ENCODE measurements at places on chromosomes 11 and 22.
A peak's percentile ranks its signal among the peaks of the same experiment; 100 is the strongest.

- DNase-seq = no peak
These were observed 947.7 kb upstream of the TENM4 start for GRCh38 chr11:80388536-80388935.

DNA sequence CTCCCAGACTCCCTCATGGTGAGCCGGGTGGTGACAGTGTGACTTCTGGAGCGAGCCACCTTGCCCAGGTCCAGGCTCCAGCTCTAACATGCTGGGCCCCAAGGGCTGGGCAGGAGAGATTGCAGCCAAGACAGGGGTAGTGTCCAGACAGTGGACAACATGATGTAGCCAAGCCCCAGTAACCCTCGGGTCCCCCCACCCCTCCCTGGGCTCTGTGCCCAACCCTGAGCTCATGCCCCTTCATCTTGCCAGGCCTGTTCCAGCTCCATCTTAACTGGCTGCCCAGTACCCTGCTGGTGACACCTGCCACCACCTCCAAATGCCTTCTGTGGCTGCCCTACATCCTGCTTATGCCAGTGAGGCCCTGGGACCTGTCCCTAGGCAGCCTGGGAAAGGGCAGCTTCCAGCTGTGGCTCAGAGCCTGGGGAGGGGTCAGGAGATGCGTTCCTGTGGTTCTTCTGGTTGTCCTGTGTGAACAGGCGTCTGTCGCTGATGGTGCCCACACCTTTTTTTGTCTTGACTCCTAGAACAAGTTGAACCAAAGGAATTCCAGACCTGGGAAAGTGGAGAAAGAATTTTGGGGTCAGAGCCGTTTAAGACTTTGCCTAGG is 12.5 kb upstream of the SYT12 start:
- DNase-seq = no peak

GRCh38 chr11:70247042-70247709 is 23.3 kb upstream of the PPFIA1 start:
- DNase-seq = no peak

DNA sequence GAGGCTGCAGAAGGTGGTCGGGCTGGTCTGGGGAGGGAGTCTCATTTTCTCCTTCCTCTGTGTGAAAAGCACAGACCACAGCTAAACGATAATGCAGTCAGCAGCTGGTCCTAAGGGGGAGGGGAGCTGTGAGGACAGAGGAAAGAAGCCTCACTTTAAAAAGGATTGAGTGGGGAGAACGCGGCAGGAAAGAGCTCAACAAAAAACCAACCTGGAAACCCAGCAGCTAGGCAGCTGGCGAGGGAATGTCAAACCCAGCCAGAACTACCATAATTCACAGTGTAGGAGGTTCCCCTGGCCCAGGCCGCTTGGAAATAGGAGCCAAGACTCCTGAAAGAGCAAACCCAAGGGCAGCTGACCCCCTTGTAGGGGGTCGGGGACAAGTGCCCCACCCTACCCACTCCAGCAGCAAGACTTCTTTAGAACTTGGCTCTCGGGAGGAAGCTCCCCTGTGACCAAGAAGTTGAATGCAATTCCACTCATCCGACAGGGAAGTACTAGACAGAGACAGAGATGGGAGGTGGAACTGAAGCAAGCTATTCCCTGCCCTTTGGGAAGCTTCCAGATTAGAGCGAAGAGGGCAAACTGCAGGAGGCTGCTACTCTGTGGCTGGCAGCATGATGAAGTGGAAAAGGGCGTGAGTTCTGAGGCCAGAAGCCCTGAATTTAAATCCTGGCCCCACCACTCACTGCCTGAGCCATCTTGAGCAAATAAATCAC is 16.5 kb upstream of the DGKZ start:
- no peak for DNase-seq

DNA sequence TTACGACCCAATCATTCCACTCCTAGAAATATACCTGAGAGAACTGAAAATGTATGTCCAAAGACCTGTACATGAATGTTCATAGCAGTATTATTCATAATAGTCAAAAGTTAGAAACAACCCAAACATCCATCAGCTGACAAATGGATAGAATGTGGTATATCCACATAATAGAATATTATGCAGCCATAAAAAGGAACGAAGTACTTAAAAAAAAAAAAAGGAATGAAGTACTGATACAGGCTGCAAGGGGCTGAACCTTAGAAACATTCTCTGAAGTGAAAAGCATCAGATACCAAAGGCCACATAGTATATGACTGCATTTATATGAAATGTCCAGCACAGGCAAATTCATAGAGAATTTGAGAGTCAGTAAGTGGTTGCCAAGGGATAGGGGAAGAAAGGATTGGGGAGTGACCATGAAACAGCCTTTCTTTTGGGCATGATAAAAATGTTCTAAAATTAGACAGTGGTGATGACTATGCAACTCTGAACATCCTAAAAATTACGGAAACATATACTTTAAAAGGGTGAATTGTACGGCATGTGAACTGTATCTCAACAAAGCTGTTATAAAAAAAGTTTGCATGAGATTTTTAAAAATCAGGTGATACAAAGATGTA is 1.8 kb downstream of the TPST2 start:
- DNase-seq = no peak

DNA sequence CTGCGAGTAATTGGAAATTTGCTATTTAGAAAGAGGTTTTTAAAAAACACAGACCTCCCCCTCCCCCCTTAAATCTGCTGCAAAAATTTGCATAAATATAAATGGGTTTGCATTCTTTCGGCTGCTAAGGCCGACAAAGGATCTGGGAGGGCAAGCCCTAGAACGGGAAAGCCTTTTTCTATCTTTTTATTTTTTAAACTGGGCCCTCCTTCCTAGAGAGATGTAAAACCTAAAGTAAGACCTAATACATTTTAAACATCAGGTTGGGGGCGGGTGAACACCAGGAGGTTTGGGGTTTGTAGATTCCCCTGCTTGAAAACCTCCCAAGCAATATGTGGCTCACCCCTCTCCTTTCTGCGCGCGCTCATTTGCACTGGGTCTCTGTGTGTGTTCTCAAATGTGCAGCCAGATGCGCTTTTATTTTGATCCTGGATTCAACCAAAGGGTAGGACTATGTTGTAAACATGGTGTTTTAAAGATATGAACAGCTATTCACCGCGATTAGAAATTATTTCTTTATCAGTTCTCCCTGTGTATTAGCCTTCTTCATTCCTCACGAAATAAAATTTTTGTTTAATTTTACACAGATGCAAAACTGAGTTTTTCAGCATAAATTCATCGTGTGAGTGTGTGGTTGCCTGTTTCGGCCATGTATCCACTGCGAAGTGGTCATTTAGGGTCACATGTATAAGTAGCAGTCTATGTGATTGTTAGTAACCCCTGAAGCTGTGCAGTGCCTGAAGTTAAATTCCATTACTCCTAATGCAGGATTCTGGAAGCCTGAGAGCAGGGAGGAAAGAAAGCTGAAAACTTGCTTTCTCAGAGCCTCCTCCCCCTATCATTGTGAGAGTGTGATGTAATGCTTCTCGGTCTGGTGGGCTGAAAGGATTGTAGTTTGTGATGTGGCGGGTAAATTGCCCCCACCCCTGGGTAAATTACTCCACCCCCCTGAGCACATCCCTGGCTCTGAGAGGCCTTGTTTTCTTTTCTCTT is 988 bp downstream of the TNRC6B start:
- DNase-seq = no peak

DNA sequence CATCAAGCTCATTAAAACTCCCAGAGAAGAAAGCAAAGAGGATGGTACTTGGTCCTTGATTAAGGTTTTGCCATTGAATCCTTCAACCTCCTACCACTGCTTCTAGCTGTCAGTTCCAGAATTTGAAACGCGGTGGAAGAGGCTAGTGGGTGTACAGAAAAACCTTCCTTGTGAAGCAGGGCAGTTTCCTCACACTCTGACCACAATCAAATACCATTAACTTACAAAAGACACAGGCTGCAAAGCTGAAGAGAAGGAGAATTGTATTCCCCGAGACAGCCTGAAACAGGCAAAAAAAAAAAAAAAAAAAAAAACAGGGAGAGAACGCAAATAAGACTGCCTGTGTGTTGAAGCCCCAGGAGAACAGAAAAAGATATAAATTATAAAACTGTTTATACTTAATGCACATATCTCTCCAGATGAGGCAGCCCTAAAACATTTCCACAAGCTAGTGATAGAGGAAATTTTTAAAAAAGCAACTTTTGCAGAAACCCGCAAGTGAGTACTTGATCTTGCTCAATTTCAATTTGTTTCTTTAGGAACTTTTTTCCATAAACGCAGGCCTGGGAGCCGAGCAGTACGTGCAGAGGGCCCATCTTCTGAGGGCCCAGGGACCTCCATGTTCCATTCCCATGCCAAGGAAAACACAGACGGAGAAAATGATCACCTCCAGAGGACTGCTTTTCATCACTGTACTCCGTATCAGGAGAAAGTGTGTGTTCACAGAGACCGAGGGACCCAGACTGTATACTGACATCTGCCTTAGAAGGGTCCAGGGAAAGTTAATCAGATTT is 218.7 kb upstream of the BLID start:
- DNase-seq = no peak

DNA sequence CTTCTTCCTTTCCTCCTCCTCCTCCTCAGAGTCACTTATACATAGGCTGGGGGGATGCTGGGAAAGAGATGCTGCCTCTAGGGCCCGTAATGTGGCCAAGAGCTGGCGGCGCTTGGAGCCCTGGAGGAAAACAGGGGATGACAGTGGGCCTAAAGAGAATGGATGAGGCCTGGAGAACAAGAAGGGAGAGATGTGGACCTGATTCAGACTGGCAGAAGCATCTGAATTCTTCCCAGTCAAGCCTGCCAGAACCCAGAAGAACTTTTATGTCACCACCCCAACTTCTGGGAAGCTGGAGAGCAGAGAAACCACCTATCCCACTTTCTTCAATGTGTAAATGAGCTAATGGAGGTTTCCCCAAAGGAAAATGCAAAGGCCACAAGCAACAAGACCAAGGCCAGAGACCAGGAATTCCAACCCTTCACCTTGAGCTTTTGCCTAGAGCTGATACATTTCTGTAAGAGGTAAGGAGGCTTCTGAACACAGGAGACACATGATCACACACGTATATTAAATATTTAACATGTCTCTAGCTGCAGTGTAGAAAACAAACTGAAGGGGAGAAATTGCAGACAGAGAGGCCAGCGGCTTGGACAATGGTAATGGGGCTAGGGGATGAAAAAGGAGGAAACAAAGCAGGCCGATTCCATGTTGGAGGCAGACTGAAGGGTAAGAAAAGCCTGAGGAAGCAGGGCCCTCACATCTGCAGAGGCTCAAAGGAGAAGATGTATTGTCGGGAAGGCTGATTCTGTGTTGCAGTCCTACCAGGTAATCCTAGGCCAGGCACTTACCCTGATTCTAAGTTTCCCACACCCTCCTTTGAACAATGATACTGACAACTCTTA is 1.1 kb downstream of the RRP8 start:
- DNase-seq = no peak

DNA sequence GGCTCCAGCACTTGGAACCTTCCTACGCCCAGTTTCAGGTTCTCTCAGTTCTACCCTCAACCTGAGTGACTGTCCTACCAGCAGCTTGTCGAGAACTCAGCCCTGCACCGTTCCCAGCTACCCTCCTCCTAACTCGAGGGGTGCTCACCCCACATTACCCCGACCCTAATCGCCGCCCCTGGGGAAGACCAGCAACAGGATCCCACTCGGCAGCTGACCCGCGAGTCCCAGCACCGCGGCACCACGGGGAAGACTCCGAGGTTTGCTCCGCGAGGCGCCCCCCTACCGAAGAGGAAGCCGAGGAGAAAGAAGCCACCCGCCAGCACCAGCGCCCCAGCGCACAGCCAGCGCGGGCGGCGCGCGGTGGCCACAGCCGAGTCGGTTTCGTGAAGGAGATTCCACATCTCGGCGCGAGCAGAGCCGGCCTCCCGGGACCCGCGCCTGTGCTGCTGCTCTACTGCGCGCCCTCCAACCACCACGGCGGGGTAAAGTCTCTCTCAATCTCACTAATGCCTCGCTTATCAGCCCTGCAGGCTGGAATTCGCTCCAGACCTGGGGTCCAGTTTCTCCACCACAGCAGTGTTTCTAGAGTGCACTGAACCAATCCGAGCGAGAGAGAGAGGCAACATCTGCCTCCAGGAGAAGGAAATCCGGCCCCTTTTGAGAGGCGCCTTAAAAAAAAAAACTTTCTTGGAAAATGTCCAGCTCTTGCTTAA is at the start of gene FOLH1:
Gene FOLH1, minus strand, starts transcription at position 597 of the 716 bp plus-strand sequence. Its CDS starts 193 bp downstream, at position 404.
- DNase-seq = no peak

- DNase-seq = peak; percentile 80
These were observed at the start of gene MICAL2 for GRCh38 chr11:12110201-12110713. MICAL2 (plus strand) TSS chr11:12110590; CDS start chr11:12162156, 51,566 bp downstream.

GRCh38 chr11:12838463-12839123 is 164.4 kb downstream of the TEAD1 start:
- no peak for DNase-seq

- DNase-seq = peak; percentile 2
These were observed 1.0 kb upstream of the FNBP4 start for GRCh38 chr11:47768101-47768612.

DNA sequence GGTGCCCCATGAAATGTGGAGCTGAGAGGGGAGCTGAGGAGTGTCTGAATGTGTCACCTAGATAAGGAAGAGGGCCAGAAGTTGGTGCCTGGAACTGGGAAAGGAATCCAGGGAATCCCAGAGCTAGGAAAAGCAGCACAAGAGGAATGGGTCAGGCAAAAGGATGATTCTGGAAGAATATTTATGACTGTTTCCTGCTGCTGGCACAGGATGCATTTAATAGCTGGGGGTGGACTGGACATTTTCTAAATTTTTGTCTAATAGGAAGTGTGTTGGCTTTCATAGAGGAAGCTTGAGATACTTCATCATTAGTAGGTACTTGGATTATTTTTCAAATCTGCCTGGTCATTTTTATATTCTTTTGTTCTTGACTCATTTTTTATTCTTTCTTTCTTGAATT is 17.4 kb upstream of the MRGPRX2 start:
- DNase-seq = no peak

GRCh38 chr11:64285885-64286800 is 495 bp downstream of the GPR137 start:
- DNase-seq = no peak

DNA sequence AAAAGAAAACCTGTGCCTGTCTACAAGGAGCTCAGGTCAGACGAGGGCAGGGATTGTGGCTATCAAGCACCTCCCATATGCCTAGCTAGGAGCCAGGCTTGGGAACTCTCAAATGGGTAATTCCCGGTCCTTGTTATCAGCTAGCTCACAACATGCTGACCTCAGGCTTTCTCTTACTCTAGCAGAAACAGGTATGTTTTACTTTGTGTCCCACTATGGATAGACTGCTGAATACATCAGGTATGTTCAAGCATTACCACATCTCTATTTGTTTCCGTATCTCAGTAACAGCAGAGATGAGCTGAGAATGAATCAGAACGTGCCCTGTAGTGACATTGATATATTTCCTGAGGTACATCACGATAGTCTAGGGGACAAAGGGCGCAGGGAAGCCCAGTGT is 29.4 kb downstream of the SHISA8 start:
- DNase-seq = no peak
